ENCODE measurements at places on chromosomes 6 and 20.

DNA sequence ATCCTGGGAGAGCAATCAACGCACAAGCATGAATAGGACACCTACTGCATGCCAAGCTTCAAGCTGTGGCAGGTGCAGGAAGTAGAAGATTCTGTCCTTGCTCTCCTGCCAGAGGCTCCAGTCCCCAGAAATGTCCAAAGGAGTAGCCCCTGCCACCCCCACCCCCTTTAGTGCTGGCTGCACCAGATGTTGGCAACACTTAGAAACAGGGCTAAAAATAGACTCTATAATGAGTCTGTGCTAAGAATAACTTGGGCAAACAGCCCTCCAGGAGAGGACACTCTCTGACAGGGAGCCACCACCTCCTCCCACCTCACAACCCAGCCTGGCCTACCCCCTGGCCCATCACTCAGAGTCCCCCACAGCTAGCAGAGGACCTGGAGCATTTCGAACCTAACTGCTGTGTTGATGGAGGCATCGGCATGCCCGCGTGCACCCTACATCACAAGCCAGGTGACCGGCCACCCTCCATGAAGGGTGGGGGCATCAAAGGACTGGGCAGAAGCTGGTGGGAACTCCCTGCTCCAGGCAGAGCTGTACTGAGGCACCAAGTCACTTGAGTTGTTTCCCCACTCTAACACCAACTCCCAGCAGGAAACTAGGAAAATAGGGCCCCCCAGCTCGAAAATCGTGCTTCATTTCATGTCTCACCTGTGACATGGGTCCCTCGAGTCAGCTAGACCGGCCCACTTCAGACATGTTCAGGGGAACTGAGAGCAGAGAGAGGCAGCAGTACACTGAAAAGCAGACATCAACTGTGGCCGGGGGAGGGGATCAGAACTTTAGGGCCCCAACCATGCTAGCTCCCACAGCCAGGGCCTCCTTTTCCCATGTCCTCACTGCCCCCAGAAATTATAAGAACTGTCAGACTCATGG is 18.7 kb downstream of the TFEB start:
- DNase-seq: no peak

GRCh38 chr6:29790626-29791025 is 37.0 kb upstream of the HLA-G start:
- no peak for DNase-seq

GRCh38 chr6:15442467-15442866 is 196.6 kb downstream of the JARID2 start:
- DNase-seq: no peak

DNA sequence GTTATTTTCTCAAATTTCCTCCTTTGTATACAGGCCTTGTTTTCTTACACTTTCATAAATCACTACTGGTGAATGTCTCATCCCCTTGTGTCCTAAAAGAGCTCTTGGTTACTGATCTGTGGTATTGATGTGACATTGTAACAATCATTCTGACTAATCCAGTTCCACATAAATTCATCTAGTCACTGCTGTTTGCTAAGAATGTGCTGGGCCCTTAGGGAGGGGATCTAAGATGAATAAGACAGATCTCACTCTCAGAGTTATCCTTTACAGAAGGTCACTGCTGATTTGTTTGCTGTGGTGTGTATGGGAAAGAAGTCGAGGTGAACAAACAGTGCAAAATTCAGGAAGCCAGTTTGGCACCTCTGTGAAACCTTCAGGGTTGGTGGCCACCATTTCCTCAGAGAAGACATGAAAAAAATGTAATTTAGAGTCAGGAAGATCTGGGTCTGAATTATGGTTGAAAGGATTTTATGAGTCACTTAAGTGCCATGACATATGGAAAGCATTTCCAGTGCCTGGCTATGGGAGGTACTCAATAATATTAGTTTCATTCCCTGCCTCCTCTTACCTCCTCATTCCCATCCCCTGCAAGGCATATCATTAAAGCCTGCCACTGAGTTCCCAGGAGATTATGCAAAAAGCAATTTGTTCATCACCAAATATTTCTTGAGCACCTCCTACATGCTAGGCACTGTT is 121.8 kb downstream of the COL9A1 start:
- no peak for DNase-seq

GRCh38 chr20:19212821-19213502 is 520 bp downstream of the SLC24A3 start:
- DNase-seq: no peak

GRCh38 chr20:45322952-45323383 is 14.9 kb upstream of the MATN4 start:
- no peak for DNase-seq

- no peak for DNase-seq
Observed at GRCh38 chr20:50023116-50023805, 40.5 kb downstream of the SNAI1 start.

Data from activated CD4-positive, alpha-beta T cell treated with anti-CD3 and anti-CD28 coated beads for 24 hours (primary cell).